ENCODE measurements at places on chromosomes 3 and 15. TPM values are rescaled to one million over a fixed set of nuclear protein-coding genes. Genes with fewer than 3 reads are reported as not detected.

Gene COL6A5
- total RNA-seq: not detected

Gene GPR160
- 6.2 TPM for total RNA-seq

Gene AADACL2
- not detected for total RNA-seq

Gene FBXL2
- not detected for total RNA-seq

Gene BOC
- not detected for total RNA-seq

Gene RHCG
- total RNA-seq: not detected

Gene BSN
- total RNA-seq: 0.07 TPM

Gene C3orf49
- total RNA-seq: not detected

Gene ISLR
- total RNA-seq: not detected

Gene GOLGA6L10
- 0.54 TPM for total RNA-seq

Gene CYP8B1
- not detected for total RNA-seq

Gene RNU5B-1
- total RNA-seq: 36.1 TPM

Gene NEK11
- total RNA-seq: 1.1 TPM

Gene TIGIT
- 7.0 TPM for total RNA-seq

Gene RYR3
- total RNA-seq: not detected

Gene MYD88
- total RNA-seq: 91.1 TPM

Gene CERS3
- 0.62 TPM for total RNA-seq

Gene MORC1
- not detected for total RNA-seq

Gene SCAMP5
- 2.0 TPM for total RNA-seq

Gene SPESP1
- total RNA-seq: 0.23 TPM

Gene CAPN3
- 5.3 TPM for total RNA-seq

Gene SNRPA1
- total RNA-seq: 92.8 TPM

Gene FBLN2
- total RNA-seq: not detected

Gene MANF
- 107 TPM for total RNA-seq

Gene SPINK8
- total RNA-seq: not detected

Gene EIF1B
- total RNA-seq: 35.0 TPM

Gene MRAS
- total RNA-seq: not detected

Gene CCR1
- 6.4 TPM for total RNA-seq

Gene USP19
- 72.6 TPM for total RNA-seq

Gene DPPA4
- total RNA-seq: not detected

Gene ZNF770
- 37.7 TPM for total RNA-seq

Gene MOBP
- total RNA-seq: not detected

Gene ABI3BP
- total RNA-seq: not detected

Gene ARPP21
- total RNA-seq: not detected

Gene PLIN1
- total RNA-seq: 0.07 TPM

Gene ADIPOQ
- not detected for total RNA-seq

Gene EFCC1
- total RNA-seq: 0.07 TPM

Gene AMOTL2
- not detected for total RNA-seq

Gene TP63
- 0.17 TPM for total RNA-seq

Gene NR1I2
- 0.10 TPM for total RNA-seq

Gene GP5
- total RNA-seq: 1.3 TPM

Gene ADCY5
- total RNA-seq: not detected

Gene FGD5
- total RNA-seq: 0.15 TPM

Gene PPM1L
- total RNA-seq: 5.4 TPM

Gene FGF7
- total RNA-seq: not detected

Gene VILL
- 19.4 TPM for total RNA-seq

Gene AQP9
- total RNA-seq: not detected
